ENCODE measurements at places on chromosomes 2 and 18.

DNA sequence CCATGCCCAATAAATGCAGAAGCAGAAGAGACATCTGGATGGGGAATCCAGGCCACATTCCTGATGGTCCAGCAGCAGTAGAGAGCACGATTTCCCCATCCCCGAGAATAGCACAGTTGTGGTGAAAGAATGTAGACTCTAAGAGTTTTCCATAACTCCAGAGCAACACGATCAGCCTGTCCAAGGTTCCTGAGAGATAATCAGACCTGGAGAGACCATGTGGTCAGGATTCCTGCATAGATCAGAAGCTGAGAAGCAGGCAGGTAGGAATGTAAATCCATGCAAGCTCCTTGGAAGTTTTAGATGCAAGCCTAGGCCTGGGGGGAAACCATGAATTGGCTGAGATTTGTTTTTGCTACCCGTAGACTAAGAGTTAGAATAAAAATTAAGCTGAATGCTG lies 34.2 kb upstream of the PTPRM start:
- DNase-seq: no peak

GRCh38 chr2:200383380-200384110 lies 77.1 kb downstream of the SPATS2L start:
- no peak for DNase-seq

DNA sequence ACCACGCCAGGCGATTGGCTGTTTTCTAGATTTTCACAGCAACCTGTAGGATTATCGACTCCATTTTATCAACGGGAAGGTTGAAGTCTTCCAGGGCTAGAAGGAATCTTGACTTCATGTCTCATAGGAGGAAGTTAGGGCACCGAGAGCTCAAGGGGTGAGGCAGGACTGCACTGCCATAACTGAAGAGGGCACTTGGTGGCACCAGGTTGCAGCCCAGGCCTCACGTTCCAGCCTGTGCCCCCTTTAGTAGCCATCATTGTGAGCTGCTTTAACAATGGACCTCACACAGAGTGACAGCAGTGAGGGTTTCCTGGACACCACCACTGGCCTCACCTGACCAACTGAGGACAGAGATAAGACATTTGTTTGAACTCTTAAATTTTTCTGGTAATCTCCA lies 22.9 kb upstream of the RPL37A start:
- DNase-seq: no peak

GRCh38 chr2:171999161-171999560 lies 592 bp upstream of the METAP1D start:
- DNase-seq: no peak

DNA sequence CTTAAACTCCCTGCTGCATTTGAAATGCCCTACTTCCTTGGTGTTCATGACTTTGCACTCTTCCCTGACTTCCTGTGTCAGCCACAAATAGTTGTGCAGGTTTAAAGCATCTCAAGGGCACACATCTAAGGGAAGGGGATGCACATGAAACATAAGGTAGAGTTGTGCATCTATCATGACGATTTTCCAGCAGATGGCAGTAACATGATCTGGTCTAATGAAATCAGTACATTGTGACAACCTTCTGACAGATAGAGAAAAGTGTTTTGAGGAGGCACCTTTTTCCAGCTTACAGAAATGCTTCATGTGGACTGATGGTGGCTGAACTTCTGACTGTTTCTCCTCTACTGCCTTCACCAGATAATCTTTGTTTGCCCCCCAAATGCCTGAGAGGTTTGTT lies 238.9 kb downstream of the XIRP2 start:
- no peak for DNase-seq

DNA sequence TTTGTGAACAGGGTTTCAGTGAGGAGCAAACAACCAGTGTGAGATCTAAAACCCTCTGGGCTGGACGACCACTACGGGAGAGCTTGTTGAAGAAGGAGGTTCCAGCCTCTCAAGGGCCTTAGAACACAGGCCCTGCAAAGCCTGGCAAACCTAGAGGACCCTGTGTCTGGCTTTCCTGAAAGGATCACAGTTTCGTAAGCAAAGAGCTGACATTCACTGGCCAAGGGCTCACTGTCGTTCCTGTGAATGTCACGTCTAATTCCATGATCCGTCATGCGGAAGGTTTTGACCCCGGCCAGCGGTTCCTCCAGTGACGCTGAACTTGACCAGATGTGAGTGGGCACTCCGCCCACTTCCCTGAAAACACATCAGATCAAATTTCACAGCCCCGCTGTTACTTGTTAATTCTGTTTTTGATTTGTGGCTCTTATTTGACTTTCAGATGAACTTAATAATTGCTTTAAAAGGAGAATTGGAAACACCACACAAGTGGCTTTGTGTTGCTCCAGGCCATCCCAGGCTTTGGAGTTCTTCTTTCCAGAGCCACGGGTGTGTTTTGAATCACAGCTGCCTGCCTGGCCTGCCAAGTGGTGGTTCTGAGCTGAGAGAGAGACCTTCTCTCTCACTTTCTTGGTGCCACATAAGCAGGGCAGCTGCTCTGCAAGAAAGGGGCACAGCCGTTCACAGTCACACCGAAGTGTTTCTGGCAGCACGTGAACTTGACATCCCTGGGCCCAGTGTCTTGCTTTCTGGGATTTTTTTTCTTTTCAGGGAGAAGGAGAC lies 308.4 kb downstream of the NDUFA10 start:
- no peak for DNase-seq

DNA sequence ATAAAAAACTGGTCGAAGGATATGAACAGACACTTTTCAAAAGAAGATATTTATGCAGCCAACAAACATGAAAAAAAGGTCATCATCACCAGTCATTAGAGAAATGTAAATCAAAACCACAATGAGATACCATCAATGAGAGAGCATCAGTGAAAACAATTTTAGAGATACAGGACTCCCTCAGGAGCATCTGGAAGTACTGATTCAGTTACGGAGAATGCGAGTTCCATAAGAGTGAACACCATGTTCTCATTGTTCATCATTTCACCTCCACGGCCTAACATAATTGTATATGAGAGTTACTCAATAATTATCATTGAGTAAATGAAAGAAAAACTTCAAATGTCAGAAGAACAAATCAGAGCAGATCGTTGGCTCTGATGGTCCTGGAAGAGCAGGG lies 140.9 kb upstream of the TANK start:
- DNase-seq: no peak

- no peak for DNase-seq
Measured at GRCh38 chr2:181363164-181363563, 94.0 kb upstream of the ITGA4 start.

- no peak for DNase-seq
Measured at GRCh38 chr18:45133276-45133675, 452.6 kb downstream of the SETBP1 start.

GRCh38 chr2:196289000-196289399 lies 117.6 kb upstream of the STK17B start:
- no peak for DNase-seq

- no peak for DNase-seq
Measured at GRCh38 chr2:12718711-12719399, 2.1 kb downstream of the TRIB2 start.

GRCh38 chr2:84995826-84996225 lies 24.9 kb downstream of the KCMF1 start:
- no peak for DNase-seq

DNA sequence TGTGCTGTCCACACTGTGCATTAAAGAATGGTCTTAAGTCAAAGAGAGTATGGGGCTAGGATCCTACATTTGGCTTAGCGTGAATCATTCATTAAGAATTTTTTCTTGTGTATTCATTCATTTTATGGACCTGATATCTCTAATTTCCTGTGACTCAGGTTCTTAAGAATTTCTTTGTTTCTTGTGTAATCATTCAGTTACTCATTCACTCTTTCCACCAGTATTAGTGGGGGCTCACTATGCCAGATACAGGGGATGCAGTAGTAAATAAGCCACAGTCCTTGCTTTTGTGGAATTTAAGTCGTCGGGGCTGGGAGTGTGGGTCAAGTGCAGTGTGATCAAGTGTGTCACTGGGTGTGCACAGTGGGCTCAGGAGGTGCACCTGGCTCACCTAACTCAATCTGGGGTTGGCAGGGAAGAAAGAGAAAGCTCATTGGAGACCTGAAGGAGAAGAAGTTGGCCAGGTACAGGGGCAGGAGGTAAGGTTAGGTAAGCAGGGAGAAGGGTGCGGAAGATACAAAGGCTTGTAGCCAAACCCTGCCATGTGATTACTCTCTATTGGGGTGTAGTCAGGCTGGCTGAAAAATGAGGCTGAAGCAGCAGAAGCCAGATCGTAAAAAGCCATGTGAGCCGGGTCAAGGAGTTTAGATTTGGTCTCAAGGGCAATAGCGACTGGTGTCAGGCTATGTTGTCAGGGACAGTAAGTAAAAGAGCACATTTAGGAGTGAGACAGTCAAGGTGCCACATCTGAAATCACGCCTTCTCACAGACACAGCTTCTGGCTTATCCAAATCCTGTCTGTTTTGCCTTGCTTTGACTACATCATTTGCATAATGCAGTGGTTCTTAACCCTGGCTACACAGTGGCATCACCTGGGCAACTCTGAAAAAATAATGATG lies 67.2 kb downstream of the KCTD1 start:
- DNase-seq: no peak

GRCh38 chr2:72623481-72623880 lies 202.4 kb downstream of the EXOC6B start:
- DNase-seq: no peak

- no peak for DNase-seq
Measured at GRCh38 chr18:21490748-21491147, 109.8 kb downstream of the ESCO1 start.

GRCh38 chr18:2589345-2590068 lies 18.1 kb downstream of the NDC80 start:
- DNase-seq: no peak

DNA sequence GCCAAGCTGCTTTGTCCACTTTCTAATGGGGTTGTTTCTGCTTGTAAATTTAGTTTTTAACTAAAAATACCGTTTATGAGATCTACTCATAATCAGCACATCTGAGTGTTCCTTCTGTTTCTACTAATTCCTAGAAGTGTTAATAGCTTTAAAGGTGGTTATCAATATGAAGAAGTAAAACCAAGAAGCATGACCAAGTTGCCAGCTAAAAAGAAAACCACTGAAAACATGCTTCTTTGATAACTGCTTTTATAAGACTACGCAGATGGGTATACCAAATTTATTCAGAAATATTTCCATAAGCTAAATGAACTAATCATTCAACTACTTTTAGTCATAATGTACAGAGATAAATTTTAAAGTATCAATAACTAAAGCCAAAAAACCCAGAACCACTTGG lies 101.8 kb downstream of the C2orf74 start:
- no peak for DNase-seq

DNA sequence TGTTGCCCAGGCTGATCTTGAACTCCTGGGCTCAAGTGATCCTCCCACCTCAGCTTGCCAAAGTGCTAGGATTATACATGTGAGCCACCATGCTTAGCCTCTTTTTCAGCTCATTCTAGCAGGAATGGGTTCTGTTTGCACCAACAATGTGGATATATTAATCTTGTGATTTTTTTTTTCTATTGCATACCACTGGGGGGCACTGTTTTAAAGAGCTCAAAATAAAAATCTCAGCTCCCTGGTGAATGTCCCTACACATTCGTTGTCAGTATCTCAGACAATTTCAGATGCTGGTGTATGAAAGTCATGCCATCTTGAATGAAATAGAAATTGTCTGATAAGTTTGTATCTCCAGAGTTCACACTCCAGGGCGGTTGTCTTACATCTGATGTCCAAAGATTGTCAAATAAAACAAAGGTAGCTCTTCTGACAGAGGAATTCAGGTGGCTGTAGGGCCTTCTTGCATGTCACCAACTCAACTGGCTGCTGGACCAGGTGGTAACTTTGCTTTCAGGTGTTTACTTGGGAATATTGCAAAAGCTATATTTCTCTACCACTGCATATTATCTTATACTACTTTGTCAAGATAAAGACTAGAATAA lies 3.1 kb upstream of the MATN3 start:
- no peak for DNase-seq

DNA sequence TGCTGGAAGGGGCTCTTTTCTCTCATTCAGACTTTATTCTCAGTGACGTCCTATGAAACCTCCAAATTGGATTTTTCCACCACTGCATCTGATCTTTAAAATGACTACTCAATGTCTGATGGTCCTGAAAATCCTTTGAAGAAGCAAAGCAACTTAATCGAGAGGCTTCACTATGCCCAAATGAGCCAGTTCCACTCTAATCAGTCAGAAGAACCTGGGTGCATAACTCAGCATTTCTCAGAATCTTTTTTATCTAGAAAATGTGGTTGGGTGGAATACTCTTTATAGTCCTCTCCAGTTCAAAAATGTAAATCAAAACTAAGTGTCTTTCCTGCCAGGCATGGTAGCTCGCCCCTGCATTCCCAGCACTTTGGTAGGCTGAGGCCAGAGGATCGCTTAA lies 60.7 kb downstream of the PRELID3A start:
- DNase-seq: no peak

- DNase-seq: no peak
Measured at GRCh38 chr2:9771481-9772017, 71.7 kb upstream of the TAF1B start.

DNA sequence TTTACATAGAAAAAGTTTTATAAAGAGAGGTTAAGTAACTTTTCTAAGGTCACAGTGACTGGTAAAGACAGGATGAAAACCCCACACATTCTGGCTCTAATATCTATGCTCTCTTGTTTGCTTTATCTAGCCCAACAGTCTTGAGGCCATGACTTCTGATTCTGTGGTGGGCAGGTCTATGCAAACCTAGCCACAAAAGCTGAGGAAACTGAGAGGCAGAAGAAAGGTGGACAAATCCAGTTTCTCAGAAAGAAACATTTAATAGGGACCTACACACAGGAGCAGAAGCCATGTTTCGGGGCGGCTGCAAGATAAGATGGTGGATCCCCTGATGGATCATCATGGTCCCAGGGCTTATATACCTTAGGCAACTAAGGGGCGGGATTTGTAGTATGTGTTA lies 21.8 kb downstream of the HSPD1 start:
- DNase-seq: no peak
